Left hindlimb (tissue), 1 donor: ENCODE measurements at places on chromosomes 16 and 17.

DNA sequence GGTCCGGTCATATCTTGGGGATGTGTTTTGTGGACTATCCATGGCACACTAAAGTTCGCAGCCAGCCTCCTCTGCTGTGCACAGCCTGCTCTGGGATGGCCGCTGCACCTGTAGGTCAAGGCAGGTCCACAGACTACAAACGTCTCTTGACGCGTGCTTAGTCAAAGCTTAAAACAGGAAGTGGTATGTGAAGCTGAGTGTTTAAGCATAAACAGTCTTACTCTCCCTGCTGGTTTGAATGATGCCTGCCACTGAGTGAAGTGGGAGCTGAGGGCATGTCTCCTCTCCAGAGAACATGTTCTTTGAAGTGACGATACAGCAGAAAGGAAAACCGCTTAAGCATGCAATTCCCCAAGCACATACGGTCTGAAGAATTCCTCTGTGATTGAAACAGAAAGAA lies 365.6 kb downstream of the SLC39A11 start:
- no peak for DNase-seq

- no peak for DNase-seq
These were observed 2.0 kb upstream of the ZNF263 start for GRCh38 chr16:3281222-3281820.

DNA sequence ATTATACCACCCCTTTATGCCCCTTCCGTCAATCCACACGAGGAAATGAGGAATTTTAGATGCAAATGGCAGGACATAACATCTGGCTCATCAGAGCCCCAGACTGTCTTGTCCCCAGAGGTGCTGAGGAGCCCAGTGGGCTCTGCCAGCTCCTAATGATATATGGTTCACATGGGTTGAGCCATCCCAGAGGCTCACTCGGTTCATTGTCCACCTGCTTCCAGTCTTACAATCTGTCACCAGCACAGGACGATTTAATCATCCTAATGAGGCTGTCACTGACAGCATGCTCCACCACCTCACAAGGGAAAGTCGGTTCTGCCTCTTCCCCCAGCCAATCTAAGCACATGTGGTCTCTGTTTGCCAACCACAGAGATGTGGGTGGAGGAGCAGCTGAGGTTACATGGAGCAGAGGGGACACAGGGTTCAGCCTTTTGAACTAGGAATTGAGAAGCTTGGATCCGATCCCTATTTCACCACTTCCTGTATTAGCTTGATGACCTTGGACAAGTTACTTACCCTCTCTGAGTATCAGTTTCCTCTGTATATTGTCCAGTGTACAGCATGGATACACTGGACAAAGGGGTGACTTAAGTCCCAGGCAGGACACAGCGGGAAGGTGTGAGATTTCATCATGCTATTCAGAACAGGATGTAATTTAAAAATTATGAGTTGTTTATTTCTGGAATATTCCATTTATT lies 27.0 kb upstream of the DHX8 start:
- DNase-seq: peak; percentile 51

DNA sequence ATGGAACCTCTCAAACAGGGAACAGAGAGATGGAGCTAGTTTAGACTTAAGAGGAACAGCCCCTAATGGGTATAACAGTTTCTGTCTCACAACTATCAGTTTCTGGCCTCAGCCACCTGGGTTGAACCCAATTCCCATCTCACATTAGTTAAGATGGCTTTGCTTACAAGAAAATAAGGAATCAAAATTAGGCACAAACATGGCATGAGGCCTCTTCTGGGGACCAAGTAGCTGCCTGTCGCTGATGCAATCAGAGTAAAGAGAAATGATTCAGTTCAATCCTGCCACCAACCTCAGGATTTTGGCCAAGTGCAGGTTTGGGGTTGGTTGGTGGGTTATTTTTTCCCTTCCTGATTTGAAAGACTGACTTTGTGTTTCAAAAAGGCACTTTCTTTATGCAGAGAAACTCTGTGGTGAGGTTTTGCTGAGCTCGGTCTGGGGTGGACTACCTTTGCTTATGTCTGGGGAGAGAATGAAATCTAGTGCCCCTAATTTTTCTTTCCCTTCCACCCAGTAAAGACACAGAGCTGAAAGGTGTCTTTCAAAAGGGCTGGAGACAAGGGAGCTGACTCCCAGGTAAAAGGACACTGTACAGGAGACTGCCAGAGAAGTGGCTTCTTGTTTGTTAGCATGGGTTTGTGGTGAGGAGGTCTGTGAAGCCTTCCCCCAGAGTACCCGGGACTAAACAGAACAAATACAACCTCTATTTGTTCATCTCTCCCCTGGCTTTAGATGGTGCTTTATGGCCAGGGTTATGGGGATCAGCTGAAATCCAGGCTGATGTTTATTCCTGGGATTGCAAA lies 44.8 kb upstream of the NFAT5 start:
- no peak for DNase-seq

DNA sequence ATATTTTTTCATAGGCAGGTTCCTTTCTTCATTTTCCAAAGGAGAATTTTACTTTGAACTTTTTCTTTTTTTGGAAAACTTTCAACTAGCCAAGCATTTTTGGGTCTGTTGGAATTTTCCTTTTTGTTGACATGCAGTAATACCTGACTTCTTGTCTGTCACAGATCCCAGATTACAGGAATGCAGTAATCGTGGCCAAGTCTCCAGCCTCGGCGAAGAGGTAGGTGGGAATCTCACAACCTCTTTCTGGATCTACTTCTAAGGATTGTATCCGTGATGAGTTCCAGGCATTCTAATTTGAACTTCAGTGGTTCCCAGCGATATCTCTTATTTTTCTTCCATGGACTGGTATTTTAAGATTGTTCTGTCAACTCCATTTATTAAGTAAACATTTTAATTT lies 31.7 kb downstream of the PRPSAP2 start:
- DNase-seq: no peak

- DNase-seq: no peak
These were observed 539.4 kb downstream of the MAF start for GRCh38 chr16:79061181-79061580.
